Sigmoid colon (tissue), 7 donors: ENCODE measurements at places on chromosomes 1 and 21. TPM values are rescaled to one million over a fixed set of nuclear protein-coding genes. Genes with fewer than 3 reads are reported as not detected.

- no peak for DNase-seq
- no peaks in the 10 kb centered on the region for H3K36me3 ChIP-seq
- no peaks in the 10 kb centered on the region for H3K27me3 ChIP-seq
- no peaks in the 10 kb centered on the region for H3K4me1 ChIP-seq
Observed at GRCh38 chr21:38444691-38445090, 53.6 kb downstream of the ERG start.

DNA sequence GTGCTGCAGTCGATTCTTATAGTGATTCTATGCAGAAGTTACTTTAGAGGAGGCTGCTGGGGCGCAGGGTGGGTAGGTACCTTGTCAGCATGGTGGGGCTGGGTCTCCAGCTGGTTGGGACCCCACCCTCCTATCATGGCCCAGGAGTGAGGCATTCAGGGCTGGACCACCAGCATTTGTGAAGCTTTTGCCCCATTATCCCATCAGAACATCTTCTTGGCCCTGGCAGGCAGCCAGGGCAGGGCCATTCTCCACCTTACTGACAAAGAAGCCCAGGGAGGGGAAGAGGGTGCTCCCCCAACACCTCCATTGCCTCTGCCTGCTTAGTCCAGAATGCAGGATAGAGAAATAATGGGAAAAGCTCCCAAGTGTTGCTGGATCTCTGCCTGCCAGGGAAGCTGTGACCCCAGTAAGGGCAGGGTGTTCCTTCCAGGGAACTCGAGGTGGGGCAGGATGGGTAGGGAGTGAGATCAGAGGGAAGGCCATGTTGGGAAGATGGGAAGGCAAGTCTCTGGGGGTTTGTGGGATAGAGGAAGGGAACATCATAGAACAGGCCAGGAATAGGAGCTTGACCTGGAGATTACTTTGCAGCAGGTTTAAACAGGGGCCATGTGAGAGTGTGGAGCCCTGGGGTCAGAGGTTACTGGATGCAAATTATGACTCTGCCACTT, 16.2 kb upstream of the SLC2A1 start:
- H3K27ac ChIP-seq = no peak overlapping the region
- H3K4me1 ChIP-seq = peaks cover 9% of the 10 kb centered on the region
- DNase-seq = no peak
- no peak overlapping the region for H3K4me3 ChIP-seq
- H3K27me3 ChIP-seq = no peaks in the 10 kb centered on the region

DNA sequence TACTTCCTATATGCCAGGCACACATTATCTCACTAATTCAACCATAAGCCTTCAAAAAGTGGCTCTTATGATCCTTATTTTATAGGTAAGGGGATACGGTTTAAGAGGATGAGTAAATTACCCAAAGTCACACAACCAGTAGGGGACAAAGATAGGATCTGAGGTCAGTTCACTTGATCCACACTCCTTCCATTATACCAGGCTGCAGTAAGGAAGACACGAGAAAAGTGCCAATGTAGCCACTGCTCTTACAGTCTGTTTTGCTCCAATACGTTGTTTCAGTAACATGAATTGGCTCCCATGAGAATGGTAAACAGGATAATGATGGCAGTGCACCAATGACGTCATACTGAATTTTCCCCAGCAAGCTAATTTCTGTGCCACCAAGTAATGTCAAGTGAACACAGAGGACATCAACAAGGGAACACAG, 15.4 kb upstream of the GUCA2A start:
- no peak overlapping the region for H3K27ac ChIP-seq
- peaks cover 16% of the 10 kb centered on the region for H3K4me1 ChIP-seq
- peaks cover 23% of the 10 kb centered on the region for H3K36me3 ChIP-seq
- H3K4me3 ChIP-seq = no peak overlapping the region
- H3K27me3 ChIP-seq = no peaks in the 10 kb centered on the region
- no peak for DNase-seq

- H3K36me3 ChIP-seq = no peaks in the 10 kb centered on the region
- peaks cover 8% of the 10 kb centered on the region for H3K27me3 ChIP-seq
- H3K27ac ChIP-seq = no peak overlapping the region
- no peak overlapping the region for H3K4me3 ChIP-seq
- no peak for DNase-seq
- H3K4me1 ChIP-seq = peaks cover 25% of the 10 kb centered on the region
Observed at GRCh38 chr1:20729990-20730689, 2.4 kb downstream of the SH2D5 start.

The GPA33 gene
- total RNA-seq = 0.36 TPM
